ENCODE measurements at places on chromosomes 4 and X. TPM values are rescaled to one million over a fixed set of nuclear protein-coding genes. Genes with fewer than 3 reads are reported as not detected.

SHOX gene
- total RNA-seq = not detected

ZNF182 gene
- 3.8 TPM for total RNA-seq

RIBC1 gene
- 2.2 TPM for total RNA-seq

C4orf36 gene
- 2.0 TPM for total RNA-seq

PAQR3 gene
- 7.9 TPM for total RNA-seq

CT45A2 gene
- total RNA-seq = not detected

LUZP4 gene
- total RNA-seq = not detected

GAGE12H gene
- not detected for total RNA-seq

HPRT1 gene
- total RNA-seq = 61.7 TPM

ATOH1 gene
- total RNA-seq = not detected

ABCB7 gene
- total RNA-seq = 25.8 TPM

CUL4B gene
- 154 TPM for total RNA-seq

ADH5 gene
- 76.9 TPM for total RNA-seq

UGT2A1 gene
- total RNA-seq = not detected

MAGIX gene
- 2.0 TPM for total RNA-seq

SSX4 gene
- total RNA-seq = not detected

AFF2 gene
- total RNA-seq = not detected

BEX5 gene
- total RNA-seq = not detected

BEND4 gene
- not detected for total RNA-seq

CSAG1 gene
- total RNA-seq = 33.2 TPM

NDNF gene
- total RNA-seq = not detected

EDA2R gene
- not detected for total RNA-seq

RAB9B gene
- not detected for total RNA-seq

VAMP7 gene
- total RNA-seq = 60.2 TPM

IGSF1 gene
- total RNA-seq = 0.48 TPM

NSG1 gene
- not detected for total RNA-seq

MXRA5 gene
- not detected for total RNA-seq

ZNF280C gene
- total RNA-seq = 7.8 TPM

SMIM31 gene
- not detected for total RNA-seq

TSPAN7 gene
- not detected for total RNA-seq

DCAF12L1 gene
- not detected for total RNA-seq

MEPE gene
- not detected for total RNA-seq

MAGEC3 gene
- total RNA-seq = not detected

PDGFRA gene
- not detected for total RNA-seq

ABCG2 gene
- total RNA-seq = 13.3 TPM

UNC5C gene
- total RNA-seq = not detected

EGFL6 gene
- not detected for total RNA-seq

CTAG1A gene
- not detected for total RNA-seq

DEFB131A gene
- total RNA-seq = not detected

ETNPPL gene
- total RNA-seq = not detected

PCDH10 gene
- total RNA-seq = not detected

RNF212 gene
- total RNA-seq = 6.6 TPM

SH3D19 gene
- 41.7 TPM for total RNA-seq

FAM13A gene
- total RNA-seq = 19.3 TPM

BEX1 gene
- not detected for total RNA-seq

IRS4 gene
- not detected for total RNA-seq

HHIP gene
- total RNA-seq = 0.05 TPM

ARHGEF6 gene
- 0.08 TPM for total RNA-seq

PAGE3 gene
- not detected for total RNA-seq

Data from PC-9 (cell line).